ENCODE measurements at places on chromosomes 2 and 18.

- DNase-seq: no peak
These were observed 161.0 kb downstream of the HDAC4 start for GRCh38 chr2:239239607-239240413.

DNA sequence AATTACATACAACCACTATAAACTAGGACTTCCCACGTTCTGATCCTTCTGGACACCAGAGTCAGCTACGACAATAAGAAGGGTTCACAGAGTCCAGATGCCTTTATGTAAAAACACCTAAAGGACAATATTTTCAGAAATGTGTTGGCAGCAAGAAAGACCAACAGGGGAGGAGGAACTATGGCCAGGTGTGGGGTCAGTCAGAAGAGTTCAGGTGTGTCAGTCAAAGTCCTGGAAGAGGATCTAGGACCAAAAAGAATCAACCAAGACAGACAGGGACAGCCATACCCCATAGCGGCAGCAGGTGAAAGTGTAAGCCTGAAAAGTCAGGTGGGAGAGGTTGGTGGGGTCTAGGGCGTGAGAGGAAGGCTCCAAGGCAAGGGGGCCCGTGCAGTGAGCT lies 38.0 kb upstream of the YPEL5 start:
- DNase-seq: no peak

GRCh38 chr18:58303363-58303762 lies 259.3 kb downstream of the NEDD4L start:
- no peak for DNase-seq

GRCh38 chr2:184611361-184612085 lies 13.2 kb downstream of the ZNF804A start:
- peak; percentile 23 for DNase-seq

GRCh38 chr2:190869721-190870120 lies 10.9 kb upstream of the GLS start:
- no peak for DNase-seq

- DNase-seq: no peak
These were observed 4.4 kb upstream of the VPS54 start for GRCh38 chr2:64023485-64024258.

GRCh38 chr2:236169151-236169721 lies 1.1 kb upstream of the GBX2 start:
- DNase-seq: no peak

DNA sequence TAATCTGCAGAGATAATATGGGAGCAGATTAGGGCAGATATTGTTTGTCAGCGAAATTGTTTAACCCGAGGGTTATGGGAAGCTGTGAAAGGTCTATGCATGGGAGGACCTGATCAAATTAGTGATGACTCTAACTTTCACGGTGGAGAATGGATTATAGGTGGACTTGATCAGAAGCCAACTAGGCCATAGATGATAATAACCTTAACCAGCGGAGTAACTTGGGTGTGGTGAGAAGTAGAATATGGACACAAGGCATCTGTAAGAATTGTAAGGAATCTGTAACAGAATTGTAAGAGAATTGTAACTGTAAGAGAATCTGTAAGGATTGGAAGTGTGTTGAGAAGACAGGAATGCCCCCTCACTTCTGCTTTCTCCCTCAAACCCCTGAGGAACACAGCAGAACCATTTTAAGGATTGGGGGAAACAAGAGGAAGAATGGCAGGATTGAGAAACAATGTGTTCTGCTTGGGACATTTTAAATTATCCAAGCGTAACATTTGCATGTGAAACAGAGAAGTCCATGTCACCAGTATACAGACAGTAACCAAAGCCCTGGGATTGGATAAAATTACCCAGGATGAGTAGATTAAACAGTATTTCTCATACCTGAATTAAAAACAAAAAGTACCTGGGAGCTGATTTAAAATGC lies 14.9 kb upstream of the SLC39A10 start:
- no peak for DNase-seq

DNA sequence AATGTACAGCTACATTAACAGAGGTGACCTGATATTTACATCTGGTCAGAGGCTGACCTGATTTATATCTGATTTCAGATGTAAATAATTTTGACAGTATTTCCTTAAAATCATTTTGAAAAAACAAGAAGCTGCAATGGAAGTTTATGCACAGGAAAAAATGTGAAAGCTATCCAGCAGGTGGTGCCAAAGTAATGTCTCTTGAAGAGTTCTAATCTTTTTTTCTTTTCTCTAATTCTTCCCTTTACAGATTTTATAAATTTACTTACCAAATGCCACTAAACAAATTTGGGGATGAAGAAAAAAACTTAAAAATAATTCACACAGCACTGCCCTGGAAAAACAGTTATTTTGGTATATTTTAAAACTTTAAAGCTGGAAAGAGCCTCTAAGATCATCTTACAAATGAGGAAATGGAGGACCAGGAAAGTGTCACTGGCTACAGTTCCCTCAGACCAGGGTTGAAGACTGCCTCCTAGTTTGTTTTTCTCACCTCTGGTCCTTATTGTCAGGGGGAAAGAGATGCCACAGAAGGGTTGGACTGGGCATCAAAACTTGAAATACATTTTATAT lies 16.4 kb upstream of the FBLN7 start:
- peak; percentile 23 for DNase-seq

DNA sequence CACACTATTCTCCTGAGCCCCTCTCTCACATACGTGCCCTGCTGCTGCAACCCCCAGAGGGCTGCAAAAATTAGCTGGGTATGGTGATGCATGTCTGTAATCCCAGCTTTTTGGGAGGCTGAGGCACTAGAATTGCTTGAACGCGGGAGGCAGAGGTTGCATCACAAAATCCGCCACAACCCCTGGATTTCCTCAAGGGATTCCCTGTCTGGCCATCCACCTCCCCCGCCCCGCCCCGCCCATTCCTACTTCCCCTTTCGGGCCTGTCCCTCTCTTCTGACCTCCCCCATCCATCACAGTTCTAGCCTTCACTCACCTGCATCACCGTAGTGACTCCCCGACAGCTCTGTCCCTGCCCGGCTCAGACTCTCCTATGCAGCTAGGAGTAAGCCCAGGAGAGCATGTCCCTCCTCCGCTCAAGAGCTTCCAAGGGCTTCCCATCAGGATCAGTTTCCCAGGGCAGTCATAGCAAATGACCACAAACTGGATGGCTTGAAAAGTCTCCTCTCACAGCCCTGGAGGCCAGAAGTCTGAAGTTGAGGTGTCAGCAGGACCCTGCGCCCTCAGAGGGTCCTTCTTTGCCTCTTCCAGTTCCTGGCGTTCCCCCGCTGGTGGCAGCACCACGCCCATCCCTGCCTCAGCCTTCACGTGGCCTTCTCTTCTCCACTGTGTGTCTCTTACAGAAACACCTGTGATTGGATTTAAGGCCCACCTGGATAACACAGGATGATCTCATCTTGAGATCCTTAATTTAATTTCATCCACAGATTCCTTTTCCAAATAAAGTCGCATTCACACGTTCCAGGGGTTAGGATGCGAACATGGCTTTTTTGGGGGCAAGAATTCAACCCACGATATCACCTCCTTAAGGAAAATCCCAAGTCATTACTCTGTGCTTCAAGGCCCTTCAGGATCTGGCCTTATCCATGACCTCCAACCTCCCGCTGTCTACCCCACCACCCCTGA lies 58.5 kb downstream of the HS1BP3 start:
- no peak for DNase-seq

DNA sequence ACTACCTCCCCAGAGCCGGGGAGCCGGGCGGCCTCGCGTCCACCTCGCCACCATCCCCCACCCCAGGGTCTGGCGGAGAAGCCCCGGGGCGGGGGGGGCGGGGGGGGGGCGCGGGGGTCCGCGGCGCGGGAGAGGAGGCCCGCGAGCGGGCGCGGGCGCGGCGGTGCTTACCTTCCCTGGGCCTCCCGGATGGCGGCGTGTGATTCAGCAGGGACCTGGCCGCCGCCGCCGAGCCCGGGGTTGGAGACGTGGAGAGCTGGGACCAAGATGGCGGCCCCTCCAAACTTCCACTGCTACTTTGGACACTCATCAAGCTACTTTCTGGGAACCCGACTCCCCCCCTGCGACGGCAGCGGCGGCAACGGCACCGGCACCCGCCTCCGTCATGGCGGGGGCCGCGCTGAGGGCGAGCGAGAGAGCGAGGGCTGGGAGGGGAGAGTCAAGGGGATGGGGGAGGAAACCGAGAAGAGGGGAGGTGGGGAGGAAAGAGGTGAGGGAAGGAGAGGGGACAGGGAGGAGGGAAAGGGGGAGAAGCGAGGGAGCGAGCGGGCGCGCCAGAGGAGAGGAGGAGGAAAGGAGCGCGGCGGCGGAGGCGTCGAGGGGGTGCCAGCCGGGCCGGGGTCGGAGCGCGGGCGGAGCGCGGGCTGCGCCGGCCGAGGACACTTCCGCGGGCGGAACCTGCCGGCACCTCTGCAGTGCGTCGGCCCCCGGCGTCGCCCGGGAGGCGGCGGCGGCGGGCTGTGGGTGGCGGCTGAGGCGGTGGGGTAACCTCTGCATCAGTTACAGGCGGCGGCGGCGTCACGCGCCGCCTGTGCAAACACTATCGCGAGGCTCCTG lies at the start of gene TLK1:
Gene TLK1 (minus strand): TSS at position 775 of the 837 bp plus-strand sequence. CDS start 465 bp downstream, at position 310.
- DNase-seq: peak; percentile 70

DNA sequence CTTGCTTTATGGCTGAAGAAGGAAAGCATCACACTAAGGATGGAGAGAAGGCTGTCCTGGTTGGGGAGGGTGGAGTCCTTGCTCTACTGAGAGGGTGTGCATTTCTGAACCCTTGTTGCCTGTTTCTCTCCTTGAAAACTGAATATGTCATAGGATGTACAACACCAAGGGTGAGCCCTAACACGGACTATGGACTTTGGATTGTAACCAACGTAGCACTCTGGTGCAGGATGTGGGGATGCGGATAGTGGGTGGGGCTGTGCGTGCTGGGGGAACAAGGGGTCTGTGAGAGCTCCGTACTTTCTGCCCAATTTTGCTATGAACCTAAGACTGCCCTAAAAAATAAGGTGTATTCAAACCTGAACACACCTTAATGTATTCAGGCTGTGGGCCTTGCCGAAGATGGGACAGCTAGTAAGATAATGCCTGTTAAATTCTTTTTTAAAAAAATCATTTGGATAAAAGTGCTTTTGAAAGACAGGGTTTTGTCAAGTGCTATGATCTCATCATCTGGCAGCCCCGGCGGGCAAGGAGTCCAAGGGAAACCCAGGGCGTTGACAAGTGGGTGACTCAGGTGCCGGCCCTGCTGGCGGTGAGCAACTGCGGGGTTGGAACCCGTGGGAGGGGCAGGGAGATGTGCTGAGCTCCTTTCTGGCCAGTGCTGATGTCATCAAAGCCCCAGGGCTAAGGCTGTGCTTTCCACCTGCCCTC lies 54.0 kb downstream of the GATA6 start:
- peak; percentile 96 for DNase-seq

- no peak for DNase-seq
These were observed 1383.2 kb downstream of the LRP1B start for GRCh38 chr2:140747665-140748064.

GRCh38 chr2:181857483-181857882 lies 34.0 kb upstream of the ITPRID2 start:
- peak; percentile 58 for DNase-seq

DNA sequence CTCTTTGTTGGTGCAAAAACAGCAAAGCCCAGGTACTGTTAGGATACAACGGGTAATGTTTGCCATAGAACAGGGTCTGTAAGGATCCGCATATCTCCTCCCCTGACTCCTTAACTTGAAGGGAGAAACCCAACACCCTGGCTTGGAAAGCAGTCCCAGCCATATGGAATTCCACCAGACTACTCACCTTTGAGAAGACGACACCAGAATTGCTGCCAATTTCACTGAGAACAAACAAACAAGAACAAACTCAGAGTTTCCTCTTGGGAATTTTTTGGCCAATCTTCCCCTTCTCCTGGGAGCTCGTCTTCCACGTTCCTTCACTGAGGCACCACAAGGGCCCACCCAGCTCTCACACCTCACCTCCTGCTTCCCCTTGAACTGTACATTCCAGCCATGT lies 29.2 kb downstream of the CAPN14 start:
- no peak for DNase-seq

Data from HT1080 (cell line).